ENCODE measurements at places on chromosomes 5 and 9.

DNA sequence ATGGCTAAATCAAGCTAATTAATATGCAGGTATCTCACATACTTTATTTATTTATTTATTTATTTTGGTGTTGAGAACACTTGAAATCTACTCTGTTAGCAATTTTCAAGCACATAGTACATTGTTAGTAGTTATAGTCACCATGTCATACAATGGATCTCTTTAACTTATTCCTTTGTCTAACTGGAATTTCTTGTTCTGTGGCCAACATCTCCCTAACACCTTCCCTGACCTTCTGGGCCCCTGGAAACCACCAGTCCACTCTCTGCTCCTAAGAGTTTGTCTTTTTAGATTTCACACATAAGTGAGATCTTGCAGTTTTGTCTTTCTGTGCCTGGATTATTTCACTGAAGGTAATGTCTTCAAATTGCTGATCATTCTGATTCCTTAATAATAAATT lies 229.1 kb downstream of the SEMA5A start:
- no peak for DNase-seq

DNA sequence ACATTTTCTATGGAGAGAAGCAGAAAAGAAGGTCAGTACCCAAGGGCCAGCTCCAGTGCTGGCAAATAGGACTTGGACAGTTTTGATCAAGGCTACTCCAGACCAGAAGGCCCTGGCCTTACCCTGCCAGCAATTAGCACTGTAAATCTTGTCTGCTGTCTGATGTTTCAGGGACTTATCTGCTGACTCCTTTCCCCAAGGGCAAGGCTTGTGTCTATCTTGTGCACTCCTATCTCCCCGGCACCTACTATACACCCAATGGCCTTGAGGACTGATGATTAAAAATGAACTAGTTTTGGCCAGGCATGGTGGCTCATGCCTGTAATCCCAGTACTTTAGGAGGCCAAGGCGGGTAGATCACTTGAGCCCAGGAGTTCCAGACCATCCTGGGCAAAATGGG lies 37.2 kb downstream of the POLR1E start:
- no peak for DNase-seq

DNA sequence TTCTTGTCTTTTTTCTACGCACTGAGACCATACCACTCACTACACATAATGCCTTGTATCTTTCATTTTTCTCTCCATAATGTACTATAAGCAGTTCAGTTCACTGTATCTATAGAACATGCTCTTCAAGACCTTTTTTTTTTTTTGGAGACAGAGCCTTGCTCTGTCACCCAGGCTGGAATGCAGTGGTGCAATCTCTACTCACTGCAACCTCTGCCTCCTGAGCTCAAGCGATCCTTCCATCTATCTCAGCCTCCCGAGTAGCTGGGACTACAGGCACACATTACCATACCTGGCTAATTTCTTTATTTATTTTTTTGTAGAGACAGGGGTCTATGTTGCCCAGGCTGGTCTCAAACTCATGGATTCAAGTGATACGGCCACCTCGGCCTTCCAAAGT lies 208.7 kb downstream of the FANCC start:
- no peak for DNase-seq

DNA sequence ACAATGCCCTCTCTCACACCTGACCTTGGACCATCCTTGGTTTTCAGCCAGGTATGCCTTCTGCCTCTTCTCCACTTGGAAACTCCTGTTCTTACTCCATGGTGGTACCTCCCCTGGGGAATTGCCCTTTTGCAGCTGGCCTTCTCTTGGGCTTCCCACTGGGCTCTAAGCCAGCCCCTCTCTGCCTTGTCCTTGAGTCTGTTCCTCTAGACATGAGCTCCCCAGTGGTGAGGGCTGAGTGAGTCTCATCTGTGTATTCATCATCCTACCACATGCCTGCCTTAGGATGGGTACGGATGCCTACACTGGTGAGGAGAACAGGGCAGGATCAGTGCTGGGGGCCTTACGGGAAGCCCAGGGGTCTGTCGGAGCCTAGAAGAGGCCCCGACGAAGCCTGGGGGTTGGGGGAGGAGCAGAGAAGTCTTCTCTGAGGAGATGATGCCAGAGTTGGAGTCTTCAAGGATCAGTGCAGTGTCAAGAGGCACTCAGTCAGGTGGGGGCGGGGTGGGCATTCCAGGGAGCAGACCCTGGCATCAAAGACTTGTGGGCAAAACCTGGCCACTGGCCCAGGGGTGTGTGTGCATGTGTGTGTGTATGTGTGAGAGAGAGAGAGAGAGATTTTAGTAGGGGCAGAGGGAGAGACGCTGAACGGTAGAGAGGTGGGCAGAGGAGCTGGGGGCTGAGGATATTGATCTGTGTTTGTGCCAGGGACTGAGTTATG lies 5.2 kb upstream of the CRB2 start:
- DNase-seq, result no peak

DNA sequence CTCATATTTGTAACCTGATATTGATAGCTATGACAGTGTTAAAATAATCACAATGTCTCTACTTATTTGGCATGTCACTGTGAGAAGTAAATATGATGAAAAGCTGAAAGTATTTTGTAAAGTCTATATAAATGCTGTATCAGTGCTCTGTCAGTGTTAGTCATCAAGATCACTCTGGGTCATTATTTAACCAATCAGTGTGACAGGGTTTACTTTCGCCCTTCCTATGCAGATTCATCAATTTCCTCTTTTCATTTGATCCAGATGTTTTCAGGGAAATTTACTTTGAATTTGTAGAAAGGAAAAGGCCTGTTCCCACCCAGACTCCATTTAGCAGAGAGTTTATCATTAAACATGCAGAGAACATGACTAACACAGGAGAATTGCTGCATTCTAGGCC lies 9.9 kb upstream of the PCSK5 start:
- DNase-seq, result no peak

DNA sequence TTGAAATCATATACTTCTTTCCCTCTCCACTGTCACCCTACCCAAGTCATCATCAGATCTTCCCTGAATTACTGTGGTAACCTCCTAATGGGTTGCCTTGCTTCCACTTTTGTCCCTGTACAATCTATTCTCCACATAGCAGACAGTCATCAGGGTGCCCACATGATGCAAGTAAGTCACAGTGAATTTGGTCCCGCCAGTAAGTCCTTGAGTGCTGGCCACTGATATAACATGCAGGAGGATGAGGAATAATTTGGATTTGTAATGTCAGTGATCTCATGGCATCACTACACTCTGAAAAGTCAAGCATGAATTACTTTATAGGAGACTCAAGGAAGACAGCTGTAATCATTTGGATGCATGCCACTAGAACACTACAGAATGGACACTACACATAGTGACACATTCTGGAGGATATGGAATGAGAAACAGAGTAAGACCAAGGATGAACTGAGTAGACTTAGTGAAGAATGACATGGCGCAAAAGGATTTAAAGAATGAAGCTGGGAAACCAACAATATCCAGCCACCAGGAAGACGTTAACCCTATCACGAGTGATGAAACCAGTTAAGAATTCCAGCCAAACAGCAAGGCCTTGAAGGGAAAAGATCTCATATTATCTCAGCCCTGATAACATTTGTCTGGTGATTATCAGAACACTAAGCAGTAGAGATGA lies 28.6 kb downstream of the MARCHF3 start:
- DNase-seq, result no peak

GRCh38 chr5:111739416-111739815 lies 17.6 kb downstream of the NREP start:
- no peak for DNase-seq

DNA sequence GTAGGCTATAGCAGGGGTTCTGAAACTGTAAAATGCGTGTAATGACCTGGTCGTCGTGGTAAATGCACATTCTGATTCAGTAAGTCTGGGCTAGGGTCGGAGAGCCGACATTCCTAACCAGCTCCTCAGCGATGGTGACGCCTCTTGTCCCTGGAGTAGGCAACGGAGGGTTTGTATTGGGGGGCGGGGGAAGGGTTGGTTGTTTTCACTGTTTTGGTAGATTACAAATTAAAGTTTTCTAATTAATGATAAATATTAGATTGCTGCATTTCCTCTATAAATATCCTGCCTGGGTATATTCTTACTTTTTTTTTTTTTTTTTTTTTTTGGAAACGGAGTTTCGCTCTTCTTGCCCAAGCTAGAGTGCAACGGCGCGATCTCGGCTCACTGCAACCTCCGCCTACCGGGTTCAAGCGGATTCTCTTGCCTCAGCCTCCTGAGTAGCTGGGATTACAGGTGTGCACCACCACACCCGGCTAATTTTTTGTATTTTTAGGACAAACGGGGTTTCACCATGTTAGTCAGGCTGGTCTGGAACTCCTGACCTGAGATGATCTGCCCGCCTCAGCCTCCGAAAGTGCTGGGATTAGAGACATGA lies 566 bp upstream of the ALDH7A1 start:
- no peak for DNase-seq

DNA sequence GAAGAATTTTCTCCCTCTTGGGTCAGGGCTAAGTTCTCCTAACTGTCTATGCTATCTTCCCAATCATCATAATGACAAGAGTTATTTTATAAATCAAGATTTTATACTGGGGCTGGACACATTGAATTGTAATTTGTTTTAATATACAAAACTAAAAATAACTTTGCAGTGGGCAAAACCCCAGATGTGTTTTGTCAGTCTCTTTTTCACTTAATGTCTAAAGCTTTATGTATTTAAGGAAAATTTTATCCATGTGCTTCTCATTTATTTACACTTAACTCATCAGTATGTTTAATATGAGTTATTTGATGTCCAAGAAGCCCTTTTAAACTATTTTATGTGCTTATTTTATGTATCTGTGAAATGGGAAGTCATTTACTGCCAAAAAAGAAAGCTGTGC lies 362.8 kb upstream of the ADAMTSL1 start:
- no peak for DNase-seq

GRCh38 chr9:106326493-106326892 lies 536.5 kb upstream of the ZNF462 start:
- DNase-seq, result no peak

- DNase-seq, result no peak
These were observed 41.4 kb downstream of the GLIS3 start for GRCh38 chr9:4258320-4259090.

GRCh38 chr5:60339691-60340201 lies 360.2 kb downstream of the DEPDC1B start:
- DNase-seq, result no peak

- DNase-seq, result no peak
These were observed 59.8 kb downstream of the SH3TC2 start for GRCh38 chr5:149002761-149003689.

DNA sequence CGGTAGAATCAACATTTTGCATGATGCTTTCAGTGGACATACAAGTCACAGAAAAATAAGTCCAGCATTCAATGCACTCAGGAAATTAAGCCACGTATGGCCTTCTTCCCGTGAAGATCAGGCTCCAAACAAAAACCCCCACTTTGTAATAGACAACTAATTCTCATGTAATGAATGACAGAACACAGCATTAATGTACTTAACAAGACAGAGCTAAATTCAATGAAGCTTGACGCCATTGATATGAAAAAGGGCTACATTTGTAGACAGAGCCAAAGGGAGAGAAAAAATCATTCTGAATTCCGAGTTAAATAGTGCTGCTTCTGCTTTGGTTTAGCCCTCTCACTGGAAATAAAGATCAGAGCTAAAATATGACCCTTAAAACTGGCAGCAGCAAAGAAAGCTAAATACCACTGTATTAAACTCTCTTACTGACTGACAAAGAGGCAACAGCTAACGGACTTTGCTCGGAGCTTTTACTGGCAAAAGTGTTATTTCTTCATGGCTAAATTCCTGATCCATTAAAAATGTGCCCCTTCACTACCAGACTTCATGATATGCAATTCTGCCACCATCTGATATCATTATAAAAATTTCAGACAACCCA lies 250.5 kb downstream of the BNC2 start:
- no peak for DNase-seq

DNA sequence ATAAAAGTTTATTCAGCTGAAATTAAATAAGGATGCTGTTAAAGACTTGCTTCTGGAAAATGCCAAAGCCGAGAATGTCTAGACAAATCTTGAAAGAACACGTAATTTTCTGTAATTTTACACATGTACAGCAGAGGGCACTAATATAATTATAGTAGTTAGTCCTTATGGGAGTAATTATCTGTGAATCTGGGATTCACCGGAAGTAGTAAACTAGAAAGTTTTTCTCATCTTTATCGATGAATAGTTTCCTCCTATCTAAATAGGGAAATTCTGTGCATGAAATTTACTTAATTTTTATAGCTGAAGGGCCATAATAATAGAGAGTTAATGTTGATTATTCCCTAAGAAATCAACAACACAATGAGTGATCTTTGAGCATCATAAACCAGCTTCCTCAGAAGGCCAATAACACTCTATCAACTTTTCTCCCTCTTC lies 18.4 kb upstream of the CNTLN start:
- no peak for DNase-seq

DNA sequence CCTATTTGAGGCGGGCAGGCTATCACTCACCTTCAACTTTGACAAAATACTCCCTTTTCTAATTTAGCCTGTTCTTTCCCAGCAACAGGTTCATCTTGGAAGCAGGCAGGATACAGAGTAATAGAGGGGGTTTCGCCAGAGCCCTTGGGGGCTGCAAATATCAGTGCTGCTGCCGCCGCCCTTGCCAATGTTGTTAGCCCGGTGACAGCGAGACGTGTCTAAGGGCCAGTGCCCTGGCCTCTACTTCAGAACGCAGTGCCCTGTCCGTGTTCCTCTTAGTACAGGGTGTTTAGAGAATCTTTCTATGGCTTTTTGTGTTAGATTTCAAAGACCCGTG lies 703 bp downstream of the FAM120AOS start:
- no peak for DNase-seq

DNA sequence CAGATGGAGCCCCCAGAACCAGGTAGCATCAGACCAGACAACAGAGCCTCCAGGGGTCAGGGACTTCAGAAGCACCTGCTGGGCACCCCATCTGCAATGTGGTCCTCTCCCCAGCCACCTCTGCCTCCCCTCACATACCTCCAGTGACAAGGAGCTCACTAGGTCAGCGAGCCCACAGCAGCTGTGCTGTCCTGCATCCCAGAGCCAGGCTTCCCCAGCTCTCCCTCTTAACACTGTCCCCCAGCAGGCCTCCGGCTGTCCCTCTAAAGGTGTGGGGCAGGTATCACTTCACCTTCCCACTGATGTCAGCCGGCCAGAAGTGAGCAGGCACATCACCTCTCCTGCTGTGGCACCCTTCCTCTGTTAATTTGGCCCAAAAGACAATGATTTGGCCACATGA lies 83.6 kb downstream of the LMX1B start:
- DNase-seq, result no peak

GRCh38 chr5:170393235-170393634 lies 4.1 kb upstream of the KCNMB1 start:
- peak; percentile 22 for DNase-seq

- no peak for DNase-seq
These were observed 119.4 kb downstream of the ADAMTS12 start for GRCh38 chr5:33772380-33772897.

GRCh38 chr5:52925001-52925400 lies 64.2 kb upstream of the ITGA2 start:
- no peak for DNase-seq

DNA sequence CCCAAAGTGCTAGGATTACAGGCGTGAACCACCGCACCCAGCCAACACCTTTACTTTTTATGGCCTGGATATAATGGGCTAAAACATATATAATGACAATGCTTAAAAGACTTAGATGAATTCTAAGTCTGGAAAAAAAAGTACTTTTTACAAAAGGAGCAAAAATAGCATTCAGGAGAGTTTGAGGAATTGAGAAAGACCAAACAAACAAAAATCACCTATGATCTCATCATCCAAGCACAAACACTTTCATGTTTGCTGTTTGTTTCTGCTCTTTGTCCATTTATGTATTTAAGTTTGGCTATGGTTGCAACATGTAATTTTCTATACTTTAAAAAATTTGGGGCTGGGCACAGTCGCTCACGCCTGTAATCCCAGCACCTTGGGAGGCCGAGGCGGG lies 54.8 kb upstream of the RIC1 start:
- DNase-seq, result no peak

Measured in activated CD4-positive, alpha-beta T cell treated with anti-CD3 and anti-CD28 coated beads, Interleukin-2, amount 10 ng/mL, durations not matched to agents 7 days and 5 days (primary cell).